Tibial artery (tissue), 4 donors: ENCODE measurements at places on chromosomes 1 and 21.
A peak's percentile ranks its signal among the peaks of the same experiment; 100 is the strongest.

- DNase-seq: no peak
Observed at GRCh38 chr1:157247005-157247763, 109.0 kb upstream of the ETV3 start.

- no peak for DNase-seq
Observed at GRCh38 chr1:185474440-185475149, 157.6 kb upstream of the IVNS1ABP start.

DNA sequence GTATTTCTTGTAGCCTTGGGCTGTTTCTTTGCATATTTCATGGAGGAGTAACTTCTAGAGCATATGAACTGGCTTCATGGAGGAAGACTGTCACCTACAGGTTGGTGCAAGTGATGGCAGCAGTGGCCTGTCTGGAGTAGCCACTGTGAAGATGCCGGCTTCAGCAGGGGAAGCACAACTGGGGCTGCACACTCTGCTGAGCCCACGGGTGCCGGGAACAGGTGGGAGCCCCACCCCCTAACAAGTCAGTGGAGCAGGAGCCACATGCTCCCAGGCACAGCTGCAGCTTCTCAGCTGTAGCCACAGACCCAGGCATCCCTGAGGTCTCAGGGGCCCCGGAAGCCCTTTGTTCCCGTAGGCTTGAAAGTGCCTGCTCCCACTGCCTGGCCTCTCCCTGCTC lies 43.2 kb upstream of the C1orf185 start:
- DNase-seq: no peak

- DNase-seq: no peak
Observed at GRCh38 chr1:180948641-180949615, 36.2 kb downstream of the KIAA1614 start.

GRCh38 chr1:23081376-23081775 lies 62.1 kb downstream of the KDM1A start:
- no peak for DNase-seq

GRCh38 chr1:36162680-36163239 lies 6.8 kb downstream of the MAP7D1 start:
- no peak for DNase-seq

- no peak for DNase-seq
Observed at GRCh38 chr1:235532360-235532759, 28.1 kb upstream of the B3GALNT2 start.

- DNase-seq: no peak
Observed at GRCh38 chr1:215568299-215568692, 1.2 kb downstream of the KCTD3 start.

GRCh38 chr1:179016706-179017382 lies 8.8 kb upstream of the FAM20B start:
- peak; percentile 94 for DNase-seq

DNA sequence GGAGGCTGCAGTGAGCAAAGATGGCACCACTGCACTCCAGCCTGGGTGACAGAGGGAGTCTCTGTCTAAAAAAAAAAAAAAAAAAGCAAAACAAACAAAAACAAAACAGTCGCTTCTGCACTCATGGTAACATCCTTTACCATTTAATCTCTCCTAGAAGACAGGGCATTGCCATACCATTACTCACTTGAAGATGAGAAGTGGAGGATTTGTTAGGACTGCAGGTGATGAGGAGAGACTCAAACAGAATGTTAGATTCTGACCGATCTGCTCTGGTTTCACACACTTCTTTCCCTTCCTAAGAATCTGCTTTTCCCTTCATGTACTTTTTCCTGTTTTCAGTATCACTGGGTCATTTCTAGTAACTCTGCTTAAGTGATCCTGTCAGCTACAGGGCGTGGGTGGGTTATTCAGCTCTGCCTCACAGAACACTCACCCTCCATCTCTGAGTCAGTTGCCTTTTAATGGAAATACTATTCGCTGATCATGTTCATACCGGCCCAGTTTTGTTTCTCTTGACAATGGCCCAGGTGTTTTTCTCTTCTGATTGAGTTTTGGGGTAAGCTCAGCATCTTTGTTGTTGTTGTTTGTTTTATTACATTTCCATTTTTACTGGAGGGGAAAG lies 148.0 kb upstream of the ERG start:
- no peak for DNase-seq

GRCh38 chr1:237975903-237976302 lies 85.2 kb upstream of the ZP4 start:
- no peak for DNase-seq

GRCh38 chr1:41537788-41538351 lies 53.4 kb upstream of the EDN2 start:
- DNase-seq: peak; percentile 77

GRCh38 chr1:53331446-53332185 lies 3.7 kb upstream of the LRP8 start:
- peak; percentile 11 for DNase-seq

DNA sequence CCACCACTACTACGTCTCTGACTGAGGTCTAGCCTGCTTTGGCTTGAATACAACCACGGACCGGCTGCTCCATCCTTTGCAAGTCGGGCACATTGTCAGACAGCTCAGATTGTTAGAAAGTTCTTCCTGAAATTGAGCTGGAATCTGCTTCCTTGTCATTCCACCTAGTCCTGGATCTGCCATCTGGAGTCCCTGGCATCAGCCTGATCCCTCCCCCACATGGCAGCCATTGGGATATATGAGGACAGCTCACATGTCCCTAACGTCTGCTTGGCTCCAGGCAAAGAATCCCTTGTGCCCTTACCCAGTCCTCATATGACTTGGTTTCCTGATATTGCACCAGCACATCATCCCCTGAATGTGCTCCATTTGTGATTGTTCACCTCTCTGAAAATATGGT lies 56.3 kb upstream of the SYT6 start:
- no peak for DNase-seq

GRCh38 chr1:202018468-202019234 lies 8.3 kb downstream of the ELF3 start:
- DNase-seq: no peak

DNA sequence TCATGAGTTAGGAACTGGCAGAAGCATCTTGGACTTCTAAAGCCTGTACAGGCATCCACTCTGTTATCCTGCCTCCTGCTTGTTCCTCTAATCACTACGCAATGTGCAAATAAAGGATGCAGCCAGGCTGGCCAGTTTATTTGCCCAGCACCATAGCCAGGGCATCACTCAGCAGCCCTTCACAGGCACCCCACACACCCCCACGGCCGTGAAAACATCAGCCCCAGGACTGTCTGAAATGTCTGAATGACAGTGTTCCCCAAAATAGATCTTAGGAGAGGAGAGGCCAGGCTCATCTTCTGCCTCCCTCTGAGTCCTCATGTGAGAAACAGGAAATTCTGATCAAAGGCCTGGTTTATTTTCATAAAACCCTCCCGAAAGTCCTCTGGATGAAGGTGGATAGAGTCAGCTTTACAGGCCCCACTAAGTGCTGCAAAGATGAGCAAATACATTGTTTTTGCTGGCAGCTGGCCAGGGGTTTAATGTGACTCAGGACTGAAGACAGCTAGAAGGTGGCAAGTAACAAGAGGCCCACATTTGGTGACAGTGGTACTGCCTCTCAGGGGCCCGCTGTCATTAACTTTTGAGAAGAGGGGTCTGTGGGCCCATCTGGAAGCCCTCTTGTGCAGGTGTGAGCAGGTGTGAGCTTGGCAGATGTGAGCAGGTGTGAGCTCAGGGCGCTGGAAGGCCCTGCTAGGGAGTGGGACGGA lies 32.9 kb downstream of the GRHL3 start:
- DNase-seq: no peak

- no peak for DNase-seq
Observed at GRCh38 chr1:240813720-240814119, 201.8 kb upstream of the GREM2 start.

- no peak for DNase-seq
Observed at GRCh38 chr1:86621286-86621685, 74.4 kb downstream of the CLCA4 start.

DNA sequence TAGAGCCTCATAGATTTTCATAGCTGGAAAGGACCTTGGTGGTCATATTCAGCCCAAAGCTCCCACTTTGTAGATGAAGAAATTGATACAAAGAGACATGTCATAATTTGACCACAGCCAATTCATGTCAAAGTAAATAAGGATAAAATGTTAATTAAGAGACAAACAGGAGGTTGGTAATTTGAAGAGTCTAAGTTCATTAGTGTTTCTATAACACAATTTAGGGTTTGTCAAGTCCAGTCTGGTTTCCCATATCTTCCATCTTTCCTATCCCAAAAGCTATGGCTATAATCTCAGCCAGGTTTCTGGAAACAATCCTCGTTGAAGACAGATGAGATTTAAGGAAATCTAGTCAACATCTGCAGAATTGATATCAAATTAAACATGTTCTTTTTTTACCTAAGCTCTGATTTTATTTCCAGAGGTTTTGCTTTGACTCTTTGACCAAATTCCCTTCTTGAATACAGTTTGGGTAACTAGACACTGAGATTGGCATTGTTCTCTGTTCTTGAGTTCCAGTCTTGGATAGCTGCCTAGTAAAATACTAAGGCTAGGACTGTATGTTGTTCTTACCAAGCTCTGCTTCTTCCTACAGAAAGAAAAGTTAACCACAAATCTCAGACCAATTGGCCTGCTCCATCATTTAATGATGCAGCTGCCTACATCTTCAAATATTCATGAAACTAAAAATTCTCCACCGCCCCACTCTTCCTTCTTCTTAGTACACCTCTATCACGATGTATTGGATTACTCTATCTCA lies 62.0 kb downstream of the SLC44A5 start:
- DNase-seq: no peak

- no peak for DNase-seq
Observed at GRCh38 chr21:17572431-17572830, 40.3 kb downstream of the BTG3 start.

- no peak for DNase-seq
Observed at GRCh38 chr1:231194476-231194842, 32.6 kb downstream of the TRIM67 start.

- DNase-seq: no peak
Observed at GRCh38 chr21:28152732-28153131, 839.9 kb downstream of the LTN1 start.

- no peak for DNase-seq
Observed at GRCh38 chr1:188615321-188615720, 1786.6 kb downstream of the PLA2G4A start.

DNA sequence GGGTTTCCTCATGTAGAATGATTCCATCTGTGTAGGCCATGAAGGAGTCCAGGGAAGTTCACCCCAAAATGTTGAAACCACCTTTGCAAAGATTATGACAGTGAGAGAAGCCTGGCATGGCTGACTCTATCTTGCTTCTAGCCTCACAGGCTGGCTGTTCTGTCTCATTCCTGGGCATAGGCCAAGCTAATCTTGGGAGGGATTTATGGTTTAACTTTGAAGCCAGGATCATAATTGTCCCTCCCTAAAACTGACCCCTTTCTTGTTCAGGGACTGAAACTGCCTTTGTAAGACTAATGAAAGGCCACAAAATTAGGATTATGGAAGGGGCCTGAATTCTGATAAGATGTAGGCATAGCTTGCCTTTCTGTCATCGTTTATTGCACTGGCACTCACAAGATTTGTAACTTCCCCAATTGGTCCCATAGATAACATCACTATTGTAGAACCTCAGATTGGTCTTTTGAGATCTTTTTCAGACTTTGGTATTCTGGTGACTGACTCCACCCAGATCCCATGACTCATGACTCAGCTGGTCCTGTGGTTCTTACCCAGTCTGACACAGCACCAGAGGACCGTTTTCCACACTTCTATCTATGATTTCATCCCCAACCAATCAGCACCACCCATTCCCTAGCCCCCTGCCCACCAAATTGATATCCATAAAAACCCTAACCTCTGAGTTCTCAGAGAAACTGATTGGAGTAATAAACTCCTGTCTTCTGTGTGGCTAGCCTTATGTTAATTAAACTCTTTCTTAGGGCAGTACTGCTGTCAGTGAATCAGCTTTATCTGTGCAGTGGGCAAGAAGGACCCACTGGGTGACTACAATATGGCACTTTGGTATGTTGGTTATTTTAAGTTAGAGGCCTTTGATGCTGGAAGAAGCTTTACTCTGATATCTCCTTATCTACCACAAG lies 13.6 kb upstream of the LAMTOR5 start:
- peak; percentile 65 for DNase-seq

- DNase-seq: no peak
Observed at GRCh38 chr1:59720326-59721115, 94.2 kb upstream of the HOOK1 start.
